ENCODE measurements at places on chromosomes 12 and 14.
A peak's percentile ranks its signal among the peaks of the same experiment; 100 is the strongest.

DNA sequence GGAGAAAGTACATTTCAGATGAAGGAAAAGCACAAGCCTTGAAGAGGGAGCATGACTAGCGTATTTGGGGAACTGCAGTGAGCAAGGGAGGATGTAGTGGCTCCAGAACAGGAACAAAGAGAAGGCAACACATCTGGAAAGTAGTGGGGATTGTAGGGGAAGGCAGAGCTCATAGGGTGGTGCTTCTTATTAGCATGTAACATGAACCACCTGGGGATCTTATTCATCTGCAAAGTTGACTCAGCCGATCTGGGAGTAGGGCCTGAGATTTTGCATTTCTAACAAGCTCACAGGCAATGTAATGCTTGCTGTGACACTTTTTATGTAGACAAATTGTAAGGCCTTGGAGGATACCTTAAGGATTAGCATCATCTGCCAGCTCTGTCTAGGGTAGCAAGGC, 447.3 kb downstream of the NELL2 start:
- no peak for DNase-seq

DNA sequence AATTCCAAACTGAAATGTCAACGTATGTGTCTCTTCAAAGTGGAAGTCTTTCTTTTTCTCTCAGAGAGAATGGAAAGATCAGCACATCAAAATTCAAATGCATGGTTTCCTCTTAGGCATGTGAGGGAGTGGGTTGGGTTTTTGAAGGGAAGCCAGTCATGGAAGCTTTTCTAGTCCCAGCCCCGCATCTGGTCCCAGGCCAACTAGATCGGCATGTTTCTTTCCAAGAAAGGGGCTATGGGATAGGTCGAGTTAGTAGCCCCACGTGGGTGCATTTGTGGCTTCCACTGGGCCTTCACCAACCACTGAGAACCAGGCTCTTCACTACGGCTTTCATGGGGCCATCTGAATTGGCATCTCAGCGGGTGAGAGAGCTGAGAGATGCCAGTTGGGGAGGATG, 6.6 kb downstream of the C1S start:
- no peak for DNase-seq

DNA sequence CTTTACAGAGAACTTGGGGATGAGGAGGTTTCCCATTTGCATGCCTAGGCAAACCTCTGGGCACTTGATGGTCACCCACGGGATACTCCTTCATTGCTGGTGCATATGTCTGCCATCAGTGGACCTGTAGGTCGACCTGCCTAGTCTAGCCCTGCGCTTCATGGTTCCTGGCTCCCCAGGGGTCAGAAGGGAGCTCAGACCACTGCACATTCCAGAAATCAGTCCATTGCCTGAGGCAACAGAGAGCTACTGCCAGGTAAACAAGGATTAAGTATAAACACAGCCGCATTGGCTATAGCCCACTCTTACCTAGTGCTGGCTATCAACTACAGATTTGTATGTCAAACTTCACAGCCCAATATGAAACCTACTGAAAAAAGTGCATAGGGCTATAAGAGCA, 476.4 kb downstream of the SOX5 start:
- DNase-seq = no peak

GRCh38 chr12:31526158-31526546, 64.8 kb downstream of the DENND5B start:
- no peak for DNase-seq

DNA sequence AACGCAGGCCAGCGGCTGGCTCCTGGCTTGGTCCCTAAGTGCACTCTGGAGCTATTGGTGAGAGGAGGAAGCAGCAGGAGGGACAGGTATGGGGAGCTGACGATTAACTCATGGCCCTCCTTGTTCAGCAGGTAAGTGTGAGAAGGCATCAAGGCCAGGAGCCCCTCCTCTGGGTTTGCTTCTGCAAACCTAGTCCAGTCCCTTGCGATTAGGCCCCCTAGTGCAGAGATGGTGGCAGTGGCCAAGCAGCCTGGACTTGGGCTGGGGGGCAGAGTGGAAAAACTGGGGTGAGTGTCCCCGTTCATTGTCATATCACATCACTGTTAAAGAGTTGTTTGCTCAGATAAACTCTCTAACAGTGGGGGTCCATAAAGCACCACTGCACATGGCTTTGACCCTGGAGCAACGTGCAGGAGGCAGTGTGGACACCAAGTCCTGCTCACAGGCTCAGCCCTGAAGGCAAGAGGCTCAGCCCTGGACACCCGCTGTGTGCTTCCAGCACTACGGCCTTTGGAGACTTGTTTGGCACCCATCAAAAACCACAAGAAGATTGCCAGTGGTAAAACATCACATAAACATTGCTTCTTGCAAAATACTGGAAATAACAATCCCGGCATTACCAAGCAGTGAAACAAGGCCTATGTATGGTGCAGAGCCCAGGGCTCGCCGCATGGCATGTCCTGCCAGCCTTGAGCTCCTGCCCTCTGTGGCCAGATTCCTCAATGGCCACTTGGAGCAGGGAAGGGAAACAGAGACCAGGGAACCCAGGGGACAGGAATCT, 184.3 kb upstream of the RTL1 start:
- DNase-seq = no peak

DNA sequence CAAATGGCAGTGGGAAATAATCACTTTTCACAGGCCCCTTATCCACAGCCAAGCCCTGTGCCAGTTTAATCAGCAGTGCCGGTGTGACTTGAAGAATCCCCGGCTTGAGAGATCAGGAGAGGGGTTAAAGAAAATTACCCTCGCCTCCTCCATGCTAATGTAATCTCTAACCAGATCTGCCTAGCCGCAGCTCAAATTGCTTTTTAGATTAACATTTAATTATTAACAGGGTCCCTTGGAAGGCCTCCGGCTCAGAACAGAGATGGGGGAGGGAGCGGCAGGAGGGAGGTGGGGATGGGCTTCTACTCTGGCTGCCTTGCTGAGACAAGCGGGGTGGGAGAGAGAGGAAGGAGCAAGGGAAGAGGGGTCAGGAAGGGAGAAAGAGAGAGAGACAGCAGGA, 24.0 kb downstream of the FAM222A start:
- no peak for DNase-seq

DNA sequence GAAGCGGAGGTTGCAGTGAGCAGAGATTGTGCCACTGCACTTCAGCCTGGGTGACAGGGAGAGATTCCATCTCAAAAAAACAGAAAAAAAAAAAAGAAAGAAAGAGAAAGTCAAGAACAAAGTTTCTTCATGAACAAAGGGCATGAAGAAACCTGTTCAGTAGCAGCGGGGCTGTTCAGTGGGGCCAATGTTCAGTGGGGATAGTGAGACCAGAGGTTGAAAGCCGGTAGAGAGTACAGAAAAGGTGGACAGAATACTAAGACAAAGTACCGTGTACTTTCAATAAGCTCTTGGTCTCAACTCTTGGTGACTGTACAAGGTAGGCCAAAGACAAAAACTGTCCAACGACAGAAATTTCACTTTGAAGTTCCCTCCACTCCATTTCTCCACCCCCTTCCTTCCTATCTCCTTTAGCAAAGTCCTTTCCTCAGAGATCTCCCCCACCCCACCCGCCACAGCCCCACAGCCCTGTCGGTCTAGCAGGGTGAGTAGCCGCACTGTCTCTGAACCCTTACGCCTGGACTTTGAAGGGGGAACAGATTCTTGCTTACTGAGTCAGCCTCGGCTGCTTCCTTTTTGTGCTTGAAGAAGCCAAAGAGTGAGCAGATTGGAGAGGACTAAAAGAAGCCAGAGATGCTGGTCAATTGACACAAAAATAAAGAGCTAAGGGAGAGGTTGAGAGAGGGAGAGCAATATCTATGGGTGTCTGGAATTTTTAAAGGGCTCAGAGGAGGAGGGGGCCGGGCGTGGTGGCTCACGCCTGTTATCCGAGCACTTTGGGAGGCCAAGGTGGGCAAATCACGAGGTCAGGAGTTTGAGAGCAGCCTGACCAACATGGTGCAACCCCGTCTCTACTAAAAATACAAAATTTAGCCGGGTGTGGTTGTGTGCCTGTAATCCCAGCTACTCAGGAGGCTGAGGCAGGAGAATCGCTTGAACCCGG, 44.2 kb upstream of the FOS start:
- DNase-seq = no peak

DNA sequence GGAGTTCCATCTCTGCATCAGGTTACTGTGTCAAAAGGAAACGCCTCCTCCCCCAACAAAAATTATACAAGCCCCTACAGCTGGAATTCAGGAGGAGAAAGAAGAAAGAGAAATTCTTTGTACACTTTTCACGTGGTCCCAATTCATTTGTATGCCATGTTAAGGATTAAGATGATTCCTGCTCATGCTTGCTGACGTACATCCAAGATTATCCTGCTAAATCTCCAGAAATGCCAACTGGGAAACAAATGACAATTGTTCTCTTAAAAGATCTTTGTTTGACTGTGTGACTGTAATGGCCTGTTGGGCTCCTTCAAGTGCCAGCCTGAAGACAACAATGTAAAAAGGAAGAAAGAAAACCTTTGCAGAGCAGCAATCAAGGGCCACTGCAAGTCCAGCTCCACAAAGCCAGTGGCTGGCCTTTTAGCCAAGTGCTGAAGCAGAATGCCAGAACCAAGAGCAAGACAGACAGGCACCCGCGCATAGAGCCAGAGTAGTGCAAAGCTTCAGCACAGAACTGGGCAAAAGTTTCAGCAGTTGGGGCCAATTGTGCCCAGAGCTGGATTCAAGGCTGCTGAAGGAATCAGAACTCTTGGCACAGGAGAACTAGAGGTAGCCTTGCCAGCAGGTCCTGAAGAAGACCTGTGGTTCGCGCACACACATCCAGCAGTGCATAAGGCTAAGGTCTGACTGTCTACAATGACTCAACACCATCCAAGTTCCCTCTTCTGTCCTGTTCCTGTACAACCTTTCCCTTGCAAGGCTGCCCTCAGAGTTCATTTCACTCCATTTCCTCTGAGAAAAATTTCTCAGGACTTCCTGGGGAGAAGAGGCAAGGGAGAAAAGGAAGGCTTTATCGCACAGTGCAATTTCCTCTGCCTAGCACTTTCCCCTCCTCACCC, 209.7 kb upstream of the BMP4 start:
- DNase-seq = no peak

DNA sequence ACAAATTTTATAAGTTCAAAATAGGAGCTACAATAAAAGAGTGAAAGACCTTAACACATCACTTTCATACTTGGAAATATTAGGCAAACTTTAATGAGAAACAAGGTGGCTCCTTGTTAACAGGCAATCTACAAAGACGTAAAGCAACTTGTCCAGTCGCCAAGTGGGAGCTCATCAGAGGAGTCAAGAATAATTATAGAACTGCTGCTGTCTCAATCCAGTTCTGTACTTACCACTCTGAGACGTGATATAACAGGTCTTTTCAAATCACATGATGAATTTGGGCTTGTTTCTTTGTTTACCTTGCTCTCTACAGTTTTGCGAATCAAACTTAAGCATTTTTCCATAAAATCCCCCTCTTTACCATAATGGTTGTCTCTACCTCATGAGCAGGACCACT, 3.6 kb downstream of the YBX3 start:
- DNase-seq = no peak

DNA sequence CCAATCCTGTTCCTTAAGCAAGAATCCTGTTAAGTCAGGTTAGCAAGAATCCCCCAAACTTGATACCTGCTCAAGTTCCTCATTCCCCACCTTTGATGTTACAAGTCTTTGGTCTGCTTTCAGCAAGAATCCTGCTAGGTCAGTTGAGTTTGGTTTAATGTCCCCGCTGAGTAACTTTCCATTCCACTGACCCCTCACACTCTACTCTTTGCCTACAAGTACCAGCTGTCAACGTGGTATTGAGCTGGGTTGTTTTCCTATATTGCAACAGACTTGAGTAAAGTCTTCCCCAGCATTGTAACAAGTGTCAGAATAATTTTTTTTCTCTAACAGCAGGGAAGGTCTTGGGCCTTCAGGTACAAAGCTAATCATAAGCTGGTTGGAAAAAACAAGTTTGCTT, 6.3 kb downstream of the PPM1H start:
- DNase-seq = no peak

GRCh38 chr12:111838353-111838752, 3.7 kb upstream of the MAPKAPK5 start:
- DNase-seq = no peak

DNA sequence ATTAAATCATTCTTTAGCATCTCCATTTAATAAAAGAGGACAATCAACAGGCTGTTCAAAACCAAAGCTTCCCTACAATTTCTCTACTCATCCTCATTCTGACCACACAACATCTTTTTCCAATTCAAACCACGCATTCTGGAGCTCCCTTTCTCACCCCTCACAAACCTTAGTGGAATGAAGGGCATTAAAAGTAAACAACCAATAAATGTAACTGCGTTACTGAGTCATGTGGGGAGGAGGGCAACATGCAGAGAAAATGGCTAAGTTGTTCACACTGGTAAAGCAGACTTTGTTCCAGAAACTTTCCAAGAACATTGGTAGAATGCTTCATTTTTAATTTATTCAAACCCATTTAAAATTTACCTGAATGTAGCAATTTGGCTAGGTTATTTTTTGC, 19.6 kb downstream of the SOX5 start:
- no peak for DNase-seq

- DNase-seq = no peak
Observed at GRCh38 chr12:118058881-118059280, 2.1 kb downstream of the WSB2 start.

- DNase-seq = no peak
Observed at GRCh38 chr12:10362325-10362724, 27.5 kb downstream of the KLRK1 start.

- DNase-seq = no peak
Observed at GRCh38 chr14:50599700-50600444, 39.9 kb downstream of the ATL1 start.

DNA sequence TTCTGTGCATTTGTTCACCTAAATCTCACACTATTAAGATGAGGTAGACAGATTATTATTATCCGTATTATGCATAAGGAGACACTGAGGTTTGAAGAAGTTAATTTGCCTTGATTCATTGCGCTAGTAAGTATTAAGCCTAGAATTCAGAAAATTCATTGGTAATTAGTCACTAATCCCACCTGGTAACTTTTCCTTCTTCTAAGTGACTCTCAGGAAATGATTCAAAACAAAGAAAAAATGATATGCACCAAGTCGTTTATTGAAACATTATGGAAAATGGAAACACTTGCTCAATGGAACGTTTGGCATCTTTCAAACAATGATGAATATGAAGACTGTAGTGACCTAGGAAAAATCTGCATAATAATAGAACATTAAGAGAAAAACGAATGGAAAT, 15.2 kb downstream of the RFX4 start:
- no peak for DNase-seq

GRCh38 chr12:76879710-76880518, 1.1 kb upstream of the CSRP2 start:
- no peak for DNase-seq

- DNase-seq = peak; percentile 91
Observed at GRCh38 chr14:104985675-104986486, at the start of gene CLBA1. TSS of gene CLBA1 (plus strand) at chr14:104985788. CDS start at chr14:104986432, 644 bp downstream.

GRCh38 chr12:21308785-21309184, 25.9 kb downstream of the SLCO1A2 start:
- no peak for DNase-seq

DNA sequence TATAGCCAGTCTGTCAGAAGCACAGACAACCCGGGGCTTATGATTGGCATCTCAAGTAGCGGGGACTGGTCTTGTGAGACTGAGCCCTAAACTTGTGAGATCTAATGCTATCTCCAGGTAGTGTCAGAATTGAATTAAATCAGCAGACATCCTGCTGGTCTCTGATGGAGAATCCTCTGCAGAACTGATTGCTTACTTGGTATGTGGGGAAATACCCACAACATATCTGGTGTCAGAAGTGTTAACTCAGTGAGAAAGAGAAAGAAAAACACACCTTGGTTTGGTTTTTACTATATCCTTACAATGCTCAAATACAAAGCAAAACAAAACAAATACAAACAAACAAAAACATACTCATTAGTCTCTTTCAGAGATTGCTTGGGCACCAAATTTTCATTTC, 10.0 kb downstream of the SEL1L start:
- DNase-seq = no peak

Measured in type B pancreatic cell (in vitro differentiated cells).